ENCODE measurements at places on chromosomes 2 and 18.

DNA sequence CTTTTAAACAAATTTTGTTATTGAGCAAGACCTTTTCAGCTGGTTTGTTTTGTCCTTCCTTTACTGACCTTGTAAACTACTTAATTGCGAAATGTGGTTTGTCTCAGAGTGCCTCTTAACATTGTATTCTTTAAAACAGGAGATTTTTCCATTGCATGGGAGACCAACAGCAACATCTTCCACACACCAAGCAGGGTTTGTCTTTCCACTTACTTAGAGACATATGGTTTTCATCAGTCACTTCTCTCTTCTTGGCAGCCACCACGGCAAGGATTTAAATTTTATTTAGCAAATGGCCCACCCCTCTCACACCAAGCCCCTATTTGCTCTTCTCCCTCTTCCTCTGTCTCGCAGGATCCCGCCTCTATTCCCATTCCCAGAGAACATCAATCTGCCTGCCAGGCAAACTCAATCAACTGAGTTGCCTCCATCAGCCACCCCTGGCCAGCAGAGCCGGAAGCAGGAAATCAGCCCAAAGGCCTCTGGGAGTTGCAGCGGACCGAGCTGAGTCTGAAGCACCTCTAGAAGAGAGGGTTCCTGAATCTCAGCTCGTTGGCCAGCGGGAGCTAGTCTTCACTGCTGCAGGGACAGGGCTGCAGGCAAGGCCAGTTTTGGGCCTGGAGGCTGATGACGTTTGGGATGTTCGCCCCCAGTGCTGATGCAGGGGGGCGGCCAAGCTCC is 11.3 kb upstream of the CIB4 start:
- DNase-seq: no peak

GRCh38 chr2:53455094-53455493 is 312.5 kb upstream of the CHAC2 start:
- DNase-seq: no peak

DNA sequence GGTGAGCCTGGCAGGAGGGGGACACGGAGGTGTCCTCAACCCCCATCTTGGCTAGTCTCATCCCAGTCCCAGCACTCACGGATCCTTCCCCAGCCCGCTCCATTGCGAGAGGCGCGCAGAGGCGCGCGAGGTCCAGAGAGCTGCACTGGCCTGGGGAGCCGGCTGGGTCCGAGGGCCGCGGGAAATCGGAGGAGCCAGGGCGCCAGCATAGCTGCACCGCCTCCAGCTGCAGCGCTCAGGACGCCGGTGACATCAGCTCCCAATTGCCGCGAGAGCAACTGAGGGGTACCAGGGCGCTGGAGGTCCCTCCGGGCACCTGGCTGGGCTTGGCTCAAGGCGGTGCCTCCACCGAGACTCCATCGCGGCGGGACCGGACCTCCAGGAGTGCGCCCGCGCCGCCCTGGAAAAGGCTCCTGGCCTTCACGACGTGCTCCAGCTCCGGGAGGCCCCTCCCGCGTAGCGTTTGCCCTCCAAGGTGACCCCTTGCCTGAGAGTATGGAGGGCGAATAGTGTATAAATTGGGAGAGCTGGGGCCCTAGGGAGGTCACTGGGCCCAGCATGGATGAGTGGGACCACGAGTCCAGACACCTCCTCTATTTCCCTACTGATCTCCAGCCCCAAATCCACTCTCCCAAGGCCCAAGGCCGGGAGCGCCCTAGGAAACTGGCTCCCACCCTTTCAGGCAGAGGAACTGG is 5.5 kb downstream of the RTKN start:
- DNase-seq: no peak

DNA sequence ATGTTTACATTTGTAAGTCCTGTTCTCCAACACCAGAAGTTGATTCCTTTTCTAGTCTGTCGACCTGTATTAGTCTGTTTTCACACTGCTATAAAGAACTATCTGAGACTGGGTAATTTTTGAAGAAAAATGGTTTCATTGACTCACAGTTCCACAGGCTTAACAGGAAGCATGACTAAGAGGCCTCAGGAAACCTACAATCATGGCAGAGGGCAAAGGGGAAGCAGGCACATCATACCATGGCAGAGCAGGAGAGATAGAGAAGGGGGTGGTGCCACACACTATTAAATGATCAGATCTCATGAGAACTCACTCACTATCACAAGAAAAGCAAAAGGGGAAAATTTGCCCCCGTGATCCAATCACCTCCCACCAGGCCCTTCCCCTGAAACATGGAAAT is 112.8 kb upstream of the MAP3K20 start:
- no peak for DNase-seq

GRCh38 chr2:10424051-10424450 is 24.1 kb downstream of the ODC1 start:
- no peak for DNase-seq

DNA sequence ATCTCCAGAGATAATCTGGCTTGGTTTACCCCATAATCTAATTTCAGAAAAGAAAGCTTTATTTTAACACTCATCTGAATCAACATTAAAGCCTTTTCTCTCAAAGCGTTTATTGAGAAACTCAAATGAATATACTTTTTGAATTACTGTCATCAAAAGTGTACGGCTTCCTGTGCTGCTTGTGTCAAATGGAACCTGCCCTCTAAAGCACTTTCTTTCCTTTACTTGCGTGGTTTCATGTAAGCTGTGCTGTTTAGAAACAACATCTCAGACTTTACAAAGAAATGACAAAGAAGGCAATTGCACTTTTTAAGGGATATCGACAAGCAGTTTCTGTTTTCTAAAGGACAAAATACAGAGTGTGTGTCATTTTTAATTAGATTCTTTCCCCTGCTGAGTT is 35.1 kb downstream of the CYBRD1 start:
- DNase-seq: no peak

DNA sequence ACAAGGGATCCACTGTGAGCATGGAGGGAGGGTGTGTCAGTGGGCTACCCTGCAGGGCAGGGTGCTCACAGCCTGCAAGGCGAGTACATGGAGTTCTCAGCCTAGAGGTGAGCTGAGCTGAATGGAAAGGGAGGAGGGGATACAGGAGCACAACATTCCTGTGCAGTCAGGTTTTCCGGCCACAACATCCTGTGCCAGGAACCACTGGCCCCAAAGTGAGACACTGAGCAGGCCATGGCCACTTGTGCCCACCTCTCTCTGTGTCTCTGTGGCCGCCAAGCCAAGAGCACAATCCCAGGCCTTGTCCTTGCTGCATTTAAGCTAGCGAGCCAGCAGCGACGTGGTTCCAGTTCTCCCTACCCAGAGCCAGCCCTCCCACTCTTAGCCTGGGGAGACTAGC is 6.1 kb downstream of the DOK1 start:
- DNase-seq: no peak

DNA sequence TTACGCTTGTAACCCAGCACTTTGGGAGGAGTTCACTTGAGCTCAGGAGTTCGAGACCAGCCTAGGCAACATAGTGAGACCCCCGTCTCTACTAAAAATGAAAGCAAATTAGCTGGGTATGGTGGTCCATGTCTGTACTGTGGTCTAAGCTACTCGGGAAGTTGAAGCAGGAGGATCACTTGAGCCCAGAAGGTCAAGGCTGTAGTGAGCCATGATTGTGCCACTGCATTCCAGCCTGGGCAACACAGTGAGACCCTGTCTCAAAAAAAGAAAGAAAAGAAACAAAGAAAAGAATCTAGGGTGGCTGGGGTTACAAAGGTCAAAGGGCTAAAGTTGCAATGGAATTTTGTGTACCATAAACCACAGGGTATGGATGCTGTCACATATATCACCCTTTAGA is 41.3 kb downstream of the KIF3C start:
- DNase-seq: no peak

GRCh38 chr2:66832646-66833435 is 397.9 kb downstream of the MEIS1 start:
- DNase-seq: no peak

- DNase-seq: no peak
These were observed 326.3 kb upstream of the ZNF521 start for GRCh38 chr18:25678221-25678620.

DNA sequence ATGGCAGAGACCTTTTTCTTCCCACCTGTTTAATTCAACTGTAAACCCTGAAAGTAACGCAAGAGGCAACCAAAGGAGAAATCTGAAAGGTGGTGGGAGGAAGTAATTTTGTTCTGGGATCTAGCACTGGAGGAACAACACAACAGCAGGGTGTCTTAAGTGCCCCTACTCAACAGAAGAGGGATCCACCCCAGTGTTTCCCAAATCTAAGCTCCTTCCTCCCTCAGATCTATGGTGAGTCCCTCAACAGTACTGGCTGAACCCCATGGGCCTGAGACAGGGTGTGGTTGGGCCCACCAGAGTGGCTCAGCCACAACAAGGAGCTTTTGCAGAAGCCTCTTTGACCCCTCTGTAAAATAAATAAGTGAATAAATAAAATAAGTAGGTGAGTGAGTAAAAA is 790.3 kb downstream of the ERBB4 start:
- no peak for DNase-seq

DNA sequence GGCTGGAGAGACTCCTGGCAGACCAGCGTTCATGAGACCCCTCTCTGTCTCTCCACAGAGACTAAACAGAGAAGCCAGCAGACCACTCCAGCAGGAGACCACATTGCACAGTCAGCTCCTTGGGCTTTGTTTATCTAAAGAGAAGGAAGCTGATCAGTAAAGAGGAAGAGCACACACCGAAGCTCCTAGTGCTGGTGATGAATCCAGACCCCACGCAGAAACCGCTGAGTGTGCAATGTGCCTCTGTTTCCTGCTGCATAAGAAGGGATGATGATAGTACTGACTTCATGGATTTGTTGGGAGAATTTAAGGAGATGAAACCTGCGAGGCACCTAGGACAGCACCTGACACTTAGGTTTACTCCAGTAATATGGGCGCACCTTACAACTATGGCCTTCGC is 544.1 kb upstream of the ID2 start:
- no peak for DNase-seq

DNA sequence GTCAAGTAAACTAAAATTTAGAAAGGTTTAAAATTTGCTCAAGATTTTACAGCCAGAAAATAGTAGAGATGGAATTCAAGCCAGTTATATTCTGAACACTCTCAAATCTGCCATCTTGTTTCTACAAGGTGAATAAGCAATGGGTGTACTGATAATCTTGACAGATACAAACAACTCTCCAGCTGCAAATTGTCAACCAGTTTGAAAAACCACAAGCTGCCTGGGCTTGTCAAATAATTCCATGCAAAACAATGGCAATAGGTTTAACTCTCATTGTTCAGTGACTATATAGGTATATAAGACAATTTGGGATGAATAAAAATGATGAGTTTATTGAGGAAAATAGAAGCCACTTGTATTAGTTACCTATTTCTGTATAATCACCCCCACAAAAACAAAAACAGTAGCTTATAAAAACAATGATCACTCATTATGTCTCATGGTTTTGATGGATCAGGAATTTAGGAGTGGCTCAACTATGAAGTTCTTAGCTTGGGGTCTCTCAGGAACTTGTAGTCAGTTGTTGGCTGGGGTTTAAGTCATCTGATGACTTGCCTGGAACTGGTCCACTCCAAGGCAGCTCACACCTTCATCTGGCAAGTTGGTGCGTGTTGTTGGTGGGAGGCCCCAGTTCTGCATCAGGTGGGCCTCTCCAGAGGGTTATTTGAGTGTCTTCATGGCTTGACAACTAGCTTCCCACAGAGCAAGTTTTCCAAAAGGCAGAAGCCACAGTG is 12.6 kb upstream of the EVA1A start:
- no peak for DNase-seq

All from Karpas-422 (cell line).